ENCODE measurements at places on chromosomes 16 and 17.

DNA sequence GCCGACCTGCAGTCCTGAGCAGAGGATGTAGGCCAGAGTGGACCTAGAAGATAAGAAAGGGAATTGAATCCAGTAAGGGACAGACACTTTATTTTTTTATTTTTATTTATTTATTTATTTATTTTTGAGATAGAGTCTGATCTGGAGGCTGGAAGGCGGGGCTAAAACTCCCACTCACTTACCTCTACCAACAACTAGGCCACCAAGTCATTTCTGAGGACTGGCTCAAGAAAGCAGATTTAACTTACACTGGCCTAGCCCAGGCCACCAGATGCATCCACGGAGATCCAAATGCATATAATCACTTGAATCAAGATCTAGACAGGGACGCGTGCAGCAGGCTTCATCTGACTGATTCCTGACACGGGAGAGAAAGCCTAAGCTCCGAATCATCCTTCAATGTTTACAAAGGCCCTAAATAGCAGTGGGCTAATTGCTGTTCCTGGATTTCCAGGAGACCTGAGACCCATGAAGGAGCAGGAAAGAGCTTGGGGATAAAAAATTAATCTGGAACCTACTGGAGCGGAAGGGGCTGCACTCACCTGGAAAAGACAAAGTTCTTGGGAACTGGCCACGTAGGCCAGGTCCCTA, 1.1 kb upstream of the ALOX12 start:
- DNase-seq = no peak

DNA sequence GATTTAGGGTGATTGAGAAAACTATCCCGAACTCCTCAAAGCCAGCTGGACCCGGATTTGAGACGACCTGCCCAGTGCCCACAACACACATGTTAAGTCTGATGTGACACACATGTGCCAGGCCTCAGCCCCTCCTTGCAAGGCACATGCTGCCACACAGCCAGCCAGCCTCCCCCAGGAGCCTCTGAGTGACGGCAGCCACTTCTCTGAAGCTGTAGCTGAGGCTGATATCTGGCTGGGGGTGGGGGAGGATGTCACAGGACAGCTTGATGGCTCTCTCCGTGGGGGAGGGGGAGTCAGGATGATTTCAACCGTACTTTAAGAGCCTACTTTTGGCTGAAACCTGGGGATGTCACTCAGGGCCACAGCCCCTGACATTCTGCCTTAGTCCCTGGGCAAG, 40.9 kb downstream of the SRCIN1 start:
- no peak for DNase-seq

DNA sequence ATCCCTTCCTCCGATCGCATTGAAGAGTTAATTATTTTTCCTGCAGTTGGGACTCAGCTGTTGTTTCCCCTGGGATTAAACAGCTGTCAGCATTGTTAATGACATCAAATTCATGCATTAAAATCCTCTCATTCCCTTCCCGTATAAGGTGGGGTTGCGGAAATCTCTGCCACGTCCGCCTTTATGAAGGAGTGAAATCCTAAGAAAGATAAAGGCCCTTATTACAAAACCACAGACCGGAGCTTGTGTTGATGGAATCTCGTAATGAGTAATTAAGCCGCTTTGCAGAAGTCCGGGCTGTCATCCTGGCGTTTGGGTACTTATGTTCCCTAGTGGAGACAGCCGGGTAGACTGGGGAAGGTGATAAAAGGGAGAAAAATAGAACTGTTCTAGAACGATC, 627.6 kb downstream of the MAF start:
- DNase-seq = no peak

GRCh38 chr17:49473900-49474751, 21.0 kb upstream of the NGFR start:
- no peak for DNase-seq

GRCh38 chr16:67782567-67783352, 23.6 kb downstream of the RANBP10 start:
- no peak for DNase-seq

Measured in stimulated activated CD8-positive, alpha-beta memory T cell treated with anti-CD3 and anti-CD28 coated beads, Interleukin-15, amount 100 ng/mL, for 4 hours (primary cell).